NCI-H446 treated with DMSO at 0.1 percent for 48 hours (cell line): ENCODE measurements at places on chromosomes 4 and X.
A peak's percentile ranks its signal among the peaks of the same experiment; 100 is the strongest.

DNA sequence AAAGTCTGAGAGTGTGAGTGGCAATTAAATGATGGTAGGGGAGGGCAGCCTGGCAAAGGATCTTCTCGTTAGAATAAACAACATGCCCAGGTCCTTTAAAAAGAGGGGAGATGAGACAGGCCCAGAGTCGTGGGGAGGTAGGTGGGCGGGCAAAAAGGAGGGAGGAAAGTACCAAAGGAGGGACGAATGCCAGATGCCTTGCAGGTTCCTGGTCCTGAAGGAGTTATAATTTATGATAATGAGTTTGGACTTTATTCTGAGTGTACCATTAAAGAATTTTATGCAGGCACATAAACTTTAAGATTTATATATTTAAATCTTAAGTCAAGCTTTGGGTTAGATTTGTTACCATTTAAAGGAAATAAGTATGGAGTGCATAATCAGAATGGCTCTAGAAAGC, 62.3 kb upstream of the SMARCA5 start:
- DNase-seq, result no peak

DNA sequence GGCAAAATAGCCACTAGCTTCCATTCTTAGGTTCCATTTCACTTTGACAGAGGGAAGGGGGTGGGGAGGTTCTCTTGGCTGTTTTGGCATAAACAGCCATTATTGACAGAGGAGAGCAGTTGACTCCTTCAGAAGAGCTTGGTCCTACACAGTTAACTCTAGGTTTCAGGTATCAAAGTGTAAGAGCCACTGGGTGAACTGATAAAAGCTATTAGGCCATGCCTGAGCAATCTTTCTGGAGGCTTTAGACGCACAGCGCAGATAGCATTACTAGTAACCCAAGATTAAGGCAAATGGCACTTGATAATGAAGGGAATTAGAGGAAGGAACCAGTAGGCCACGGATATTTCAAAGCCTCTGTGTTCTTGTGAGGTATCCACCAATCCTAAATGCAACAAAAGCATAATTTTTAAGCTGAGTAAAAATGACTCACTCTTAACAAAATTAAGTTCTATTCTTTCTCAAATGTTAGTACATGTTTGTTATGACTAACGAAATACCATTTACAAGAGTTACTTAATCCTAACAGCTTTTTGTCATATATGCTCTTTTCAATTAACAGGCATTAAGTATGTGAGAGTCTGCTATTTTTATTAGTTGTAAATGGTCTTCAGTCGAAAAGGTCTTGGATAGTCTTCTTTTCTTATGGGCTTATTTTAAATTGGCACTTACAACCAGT, 53.6 kb downstream of the SLC7A11 start:
- no peak for DNase-seq

DNA sequence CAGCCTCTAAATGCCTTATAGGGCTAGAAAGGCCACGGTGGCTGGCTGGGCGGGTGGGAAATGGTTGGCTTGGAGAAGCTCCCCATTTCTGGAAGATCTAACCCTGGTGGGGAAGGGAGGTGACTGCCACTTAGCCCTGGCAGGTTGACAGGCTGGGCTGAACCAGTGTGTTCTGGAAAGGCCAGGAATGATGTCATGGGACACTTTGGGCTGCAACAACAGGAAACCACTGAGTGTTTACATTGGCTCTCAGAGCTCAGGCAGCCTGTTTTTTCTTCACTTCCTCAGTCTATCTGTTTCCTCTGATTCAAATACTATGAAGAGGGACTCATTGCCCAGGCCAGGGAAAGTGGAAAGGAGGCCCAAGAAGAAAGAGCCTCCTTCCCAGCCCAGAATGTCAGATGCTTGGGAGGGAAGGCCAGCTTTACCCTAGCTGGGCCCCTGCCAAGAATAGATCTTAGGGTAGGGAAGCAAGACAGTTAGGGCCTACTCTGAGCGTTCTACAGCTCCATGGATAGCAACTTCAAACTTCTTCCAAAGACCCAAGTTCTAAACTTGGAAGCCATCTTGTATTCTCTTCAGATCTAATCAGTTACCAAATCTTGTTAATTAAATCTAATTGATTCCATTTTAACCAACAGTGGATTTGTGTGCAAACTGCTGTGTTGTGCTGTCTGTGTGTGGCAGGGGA, 65.8 kb upstream of the MSN start:
- no peak for DNase-seq

DNA sequence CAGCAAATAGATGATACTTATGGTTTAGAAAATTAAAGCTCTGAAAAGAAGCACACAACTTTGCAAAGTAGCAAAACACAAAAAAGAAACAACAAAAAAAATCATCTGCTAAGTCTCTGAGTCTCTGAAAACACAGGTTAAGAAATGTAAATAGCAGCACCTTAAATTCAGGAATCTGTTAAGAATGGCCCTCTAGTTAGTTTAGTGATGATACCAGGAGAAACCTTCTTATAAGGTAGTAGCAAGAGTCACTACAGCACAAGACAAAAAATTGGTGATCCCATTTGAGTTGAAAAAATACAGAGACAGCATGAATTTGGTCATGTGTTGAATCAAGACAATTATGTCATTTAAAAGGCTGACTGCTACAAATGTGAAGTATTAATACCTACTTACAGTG, 308.2 kb upstream of the ADGRL3 start:
- no peak for DNase-seq

- no peak for DNase-seq
Observed at GRCh38 chrX:139448996-139449395, 81.5 kb upstream of the F9 start.

- no peak for DNase-seq
Observed at GRCh38 chr4:4555916-4556315, 14.1 kb upstream of the STX18 start.

- DNase-seq, result no peak
Observed at GRCh38 chr4:1151541-1151940, 20.8 kb downstream of the SPON2 start.

DNA sequence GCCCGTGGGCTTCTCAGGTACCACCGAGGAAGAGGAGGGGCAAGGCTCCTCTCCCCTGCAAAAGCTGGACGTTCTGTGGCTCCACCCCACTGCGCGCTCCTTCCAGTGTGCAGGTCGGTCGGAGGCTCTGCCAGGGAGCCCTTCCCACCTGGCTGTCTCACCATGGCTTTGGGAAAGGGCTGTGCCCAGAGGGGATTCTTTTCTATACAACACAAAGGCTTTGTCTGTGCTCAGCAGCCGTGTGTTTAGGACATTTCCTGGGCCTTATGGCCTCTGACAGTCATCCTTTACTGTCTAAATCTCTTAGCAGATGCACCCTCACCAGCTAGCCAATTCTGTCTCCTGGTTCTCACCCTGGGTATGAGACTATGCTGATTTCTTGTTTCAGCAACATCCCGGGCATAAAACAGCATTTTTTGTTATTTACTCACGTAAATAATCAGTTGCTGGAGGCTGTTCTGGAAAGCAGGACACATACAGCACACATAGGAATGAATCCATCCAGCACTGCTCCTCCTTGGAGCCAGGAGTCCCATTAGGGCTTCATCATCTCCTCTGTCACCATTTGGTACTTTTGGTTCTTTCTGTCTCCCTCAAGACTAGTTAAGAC, 20.4 kb upstream of the ATXN3L start:
- DNase-seq, result no peak

DNA sequence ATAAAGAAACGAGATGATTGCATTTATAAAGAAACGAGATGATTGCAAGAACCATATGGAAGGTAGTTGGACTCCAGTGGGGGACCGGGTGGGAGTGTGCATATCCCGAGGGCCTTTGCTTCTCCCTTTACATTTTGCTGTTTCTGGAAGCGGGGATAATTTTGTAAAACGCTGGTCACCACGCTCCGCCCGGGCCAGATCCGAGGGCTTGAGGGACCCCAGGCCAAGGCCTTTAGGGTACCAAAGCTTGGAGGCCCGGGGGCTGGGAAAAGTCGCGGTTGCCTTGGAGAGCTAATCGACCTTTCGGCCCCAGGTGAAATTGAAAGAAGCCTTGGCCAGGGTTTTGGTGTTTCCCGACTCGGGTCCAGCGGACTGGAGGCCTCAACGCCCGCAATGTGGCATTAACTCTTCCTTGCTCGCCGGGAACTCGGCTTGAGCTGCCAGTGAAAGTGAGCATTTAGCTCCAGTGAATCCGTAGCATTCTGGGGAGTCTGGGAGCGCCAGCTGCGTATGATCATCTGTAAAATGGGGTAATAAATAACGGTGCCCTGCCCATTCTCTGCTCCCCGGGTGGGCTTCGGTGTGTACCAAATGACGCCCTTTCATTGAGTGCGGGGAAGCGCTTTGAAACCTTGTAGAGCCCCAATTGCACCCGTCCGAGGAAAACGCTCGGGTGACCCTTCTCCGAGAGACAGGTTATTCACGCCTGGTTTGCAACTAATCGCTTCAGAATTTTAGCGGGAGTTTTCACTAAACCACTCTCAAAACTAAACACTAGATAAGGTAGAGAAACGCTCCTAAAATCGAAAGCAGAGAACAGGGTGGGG, 4.5 kb downstream of the NKX3-2 start:
- DNase-seq, result no peak

- DNase-seq, result no peak
Observed at GRCh38 chr4:42489095-42489494, 91.8 kb downstream of the SHISA3 start.

- no peak for DNase-seq
Observed at GRCh38 chr4:94171616-94172015, 36.0 kb upstream of the SMARCAD1 start.

GRCh38 chr4:1216869-1217294, 32.0 kb downstream of the CTBP1 start:
- DNase-seq, result no peak

GRCh38 chrX:96979766-96980165, 96.1 kb downstream of the RPA4 start:
- no peak for DNase-seq

GRCh38 chrX:66931713-66932112, 292.8 kb upstream of the EDA2R start:
- no peak for DNase-seq

DNA sequence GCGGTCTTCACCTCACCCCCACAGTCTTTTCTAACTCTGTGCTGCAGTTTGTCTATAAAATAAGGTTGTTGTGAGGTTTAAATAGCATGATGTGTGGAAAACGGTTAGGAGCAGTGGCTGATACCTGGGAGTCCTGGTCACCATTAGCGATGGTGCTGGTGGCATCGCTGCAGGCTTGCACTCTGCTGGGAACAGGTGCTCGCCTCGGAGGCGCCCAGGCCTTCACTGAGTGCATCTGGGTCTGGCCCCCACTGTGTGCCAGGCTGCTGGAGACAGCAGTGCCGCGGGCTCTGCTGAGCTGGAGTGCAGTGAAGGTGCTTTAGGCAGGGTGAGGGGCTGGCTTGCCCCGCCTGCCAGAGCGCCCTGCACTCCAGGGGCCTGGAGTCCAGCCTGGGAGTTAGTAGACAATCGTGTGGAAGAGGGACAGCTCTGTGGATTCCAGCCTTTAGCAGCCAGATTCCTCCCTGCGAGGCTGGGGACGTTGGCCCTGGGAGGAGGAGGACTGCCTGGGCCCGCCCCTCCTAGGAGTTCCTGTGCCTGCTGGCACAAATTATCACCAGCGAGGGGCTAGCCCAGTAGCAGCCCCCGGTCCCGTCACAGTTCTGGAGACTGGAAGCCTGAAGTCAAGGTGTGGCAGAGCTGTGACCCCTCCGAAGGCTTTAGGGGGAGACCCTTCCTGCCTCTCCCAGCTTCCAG, 7.3 kb downstream of the RGS12 start:
- no peak for DNase-seq

DNA sequence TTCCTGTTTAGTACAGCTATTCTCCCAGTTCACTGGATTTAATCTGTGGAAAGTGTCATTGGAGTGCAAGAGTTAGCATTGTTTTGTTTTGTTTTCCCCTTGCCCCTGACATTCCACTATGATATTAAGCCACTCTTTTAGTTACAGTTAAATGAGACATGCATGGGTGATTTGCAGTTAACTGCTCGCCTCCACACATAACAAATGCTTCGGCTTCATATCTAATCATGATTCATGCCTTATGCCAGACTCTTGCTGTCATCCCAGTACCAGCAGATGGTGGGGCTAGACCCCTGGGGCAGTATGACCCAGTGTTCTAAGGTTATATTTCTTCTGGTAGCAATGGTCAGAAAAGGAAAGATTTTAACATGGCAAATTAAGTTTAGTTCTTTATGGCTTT, 80.1 kb downstream of the RAP1GDS1 start:
- DNase-seq, result peak; percentile 71

- DNase-seq, result no peak
Observed at GRCh38 chr4:3527101-3527913, 4.9 kb downstream of the LRPAP1 start.

DNA sequence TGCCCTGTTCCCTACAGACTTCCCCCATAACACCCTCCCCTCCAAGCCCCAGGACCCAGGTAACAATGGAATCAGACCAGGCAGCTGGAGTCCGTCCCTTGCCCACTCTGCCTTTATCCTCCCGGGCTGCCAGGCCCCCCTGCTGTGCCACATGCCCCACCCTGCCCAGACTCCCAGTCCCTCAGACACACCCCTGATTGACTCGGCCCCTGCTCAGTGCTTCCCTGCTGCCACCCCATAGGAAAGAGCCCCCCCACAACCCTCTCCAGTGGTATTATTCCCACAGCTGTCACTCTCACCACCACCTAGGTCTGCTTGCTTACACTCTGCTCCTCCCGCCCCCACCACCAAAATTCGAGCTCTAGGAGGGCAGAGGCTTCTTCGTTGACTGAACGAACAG, 4.7 kb upstream of the NAA10 start:
- DNase-seq, result no peak

DNA sequence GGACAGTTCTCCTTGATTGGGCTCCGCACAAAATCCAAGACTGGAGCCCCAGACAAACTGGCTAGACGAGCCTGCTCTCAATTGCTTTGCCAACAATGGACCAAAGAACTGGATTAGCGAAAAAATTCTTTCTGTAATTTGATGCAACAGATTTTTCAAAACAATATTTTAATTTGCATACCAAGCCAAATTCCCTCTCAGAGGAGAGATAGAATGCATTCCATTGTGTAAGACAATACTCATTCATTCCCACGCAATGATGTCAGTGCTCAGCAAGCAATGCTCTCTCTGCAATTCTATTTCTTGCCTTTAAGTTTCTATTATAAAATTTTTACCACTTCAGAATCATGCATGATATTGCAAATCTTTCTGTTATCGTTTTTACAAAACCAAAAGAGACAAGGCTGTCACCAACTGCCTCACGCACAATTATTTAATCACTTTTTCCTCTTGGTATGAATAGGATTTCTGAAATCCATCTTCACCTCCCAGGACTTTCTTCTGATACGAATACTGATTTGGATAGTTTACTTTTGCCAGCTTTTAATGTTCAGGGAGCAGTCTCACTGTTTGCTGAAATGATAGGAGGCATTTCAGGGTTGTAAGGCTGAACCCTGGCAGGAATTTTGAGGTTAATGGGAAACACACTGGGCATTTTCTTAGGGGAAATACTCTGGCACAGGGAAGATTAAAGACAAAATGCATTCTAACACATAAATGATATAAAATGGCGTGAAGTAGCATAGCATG, 46.1 kb upstream of the HCCS start:
- DNase-seq, result no peak
